ENCODE measurements at places on chromosomes 16 and 17. TPM values are rescaled to one million over a fixed set of nuclear protein-coding genes. Genes with fewer than 3 reads are reported as not detected.

DNA sequence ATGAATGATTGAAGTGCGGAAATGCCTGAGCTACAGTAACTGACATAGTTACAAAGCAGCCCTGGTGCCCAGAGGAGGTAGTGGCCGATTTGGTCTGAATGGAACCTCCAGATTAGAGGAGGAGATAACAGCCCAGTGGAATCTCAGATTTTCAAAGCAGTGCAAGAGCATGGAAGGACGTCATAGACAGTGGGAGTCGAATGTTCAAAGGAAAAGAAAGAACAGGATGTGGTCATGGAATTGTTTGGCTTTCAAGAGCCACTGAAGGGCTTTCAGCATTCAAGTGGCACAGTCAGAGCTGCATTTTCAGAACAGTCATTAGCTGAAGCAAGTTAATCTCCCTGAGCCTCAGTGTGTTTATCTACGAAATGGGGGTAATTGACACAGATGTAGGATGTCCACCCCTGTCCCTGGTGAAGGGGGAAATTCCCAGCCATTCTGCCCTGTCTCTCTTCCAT lies 104.6 kb upstream of the CACNG3 start:
- no peaks in the 10 kb centered on the region for H3K27me3 ChIP-seq
- peak; percentile 1 for DNase-seq
- peak overlapping the region; percentile 77 for H3K27ac ChIP-seq
- peaks cover 36% of the 10 kb centered on the region for H3K4me1 ChIP-seq

- H3K27ac ChIP-seq = no peak overlapping the region
- no peak for DNase-seq
- H3K36me3 ChIP-seq = peaks cover 4% of the 10 kb centered on the region
- peaks cover 18% of the 10 kb centered on the region for H3K4me1 ChIP-seq
These were observed 42.5 kb upstream of the CBFA2T3 start for GRCh38 chr16:89019511-89019910.

- H3K27me3 ChIP-seq = peaks cover 19% of the 10 kb centered on the region
- no peak for DNase-seq
- H3K27ac ChIP-seq = no peak overlapping the region
- peaks cover 31% of the 10 kb centered on the region for H3K4me1 ChIP-seq
These were observed 67.6 kb downstream of the KPNA2 start for GRCh38 chr17:68103148-68103547.

GRCh38 chr16:57534881-57535658 lies 1.3 kb downstream of the CCDC102A start:
- H3K36me3 ChIP-seq = peaks cover under 1% of the 10 kb centered on the region
- peak overlapping the region; percentile 93 for H3K27ac ChIP-seq
- no peaks in the 10 kb centered on the region for H3K27me3 ChIP-seq
- H3K4me3 ChIP-seq = peak overlapping the region; percentile 78

GRCh38 chr16:84156342-84156784 lies 11.3 kb downstream of the DNAAF1 start:
- H3K4me3 ChIP-seq = no peak overlapping the region
- no peaks in the 10 kb centered on the region for H3K36me3 ChIP-seq
- DNase-seq = no peak
- peaks cover 33% of the 10 kb centered on the region for H3K27me3 ChIP-seq
- H3K4me1 ChIP-seq = no peaks in the 10 kb centered on the region

DNA sequence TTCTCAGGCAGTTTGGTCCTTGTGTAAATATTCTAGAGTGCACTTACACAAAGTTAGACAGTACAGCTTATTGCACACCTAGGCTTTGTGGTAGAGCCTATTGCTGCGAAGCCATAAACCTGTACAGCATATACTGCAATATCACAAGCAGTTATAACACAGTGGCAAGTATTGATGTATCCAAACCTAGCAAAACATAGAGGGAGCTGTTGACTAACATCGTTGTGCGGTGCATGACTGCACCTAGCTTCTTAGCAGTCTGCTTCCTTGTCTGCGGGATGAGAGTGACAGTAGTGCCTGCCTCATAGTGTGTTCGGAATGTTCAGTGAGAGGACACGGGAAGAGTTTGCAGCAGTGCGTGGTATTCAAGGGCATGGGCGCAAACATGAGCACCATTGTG lies 78.9 kb downstream of the MPRIP start:
- no peaks in the 10 kb centered on the region for H3K27me3 ChIP-seq
- no peak for DNase-seq
- H3K36me3 ChIP-seq = peaks cover 2% of the 10 kb centered on the region
- no peak overlapping the region for H3K4me3 ChIP-seq

GRCh38 chr17:32701871-32702270 lies 175.1 kb downstream of the MYO1D start:
- no peak overlapping the region for H3K4me3 ChIP-seq
- no peaks in the 10 kb centered on the region for H3K36me3 ChIP-seq
- H3K4me1 ChIP-seq = no peaks in the 10 kb centered on the region
- H3K27ac ChIP-seq = no peak overlapping the region
- DNase-seq = no peak

GRCh38 chr16:15950161-15950854 lies 892 bp downstream of the ABCC1 start:
- H3K36me3 ChIP-seq = peaks cover 26% of the 10 kb centered on the region
- peak overlapping the region; percentile 100 for H3K27ac ChIP-seq
- peaks cover 2% of the 10 kb centered on the region for H3K27me3 ChIP-seq
- DNase-seq = peak; percentile 36

- H3K4me1 ChIP-seq = peaks cover 10% of the 10 kb centered on the region
- H3K36me3 ChIP-seq = no peaks in the 10 kb centered on the region
- H3K27ac ChIP-seq = no peak overlapping the region
- no peak for DNase-seq
- peaks cover 10% of the 10 kb centered on the region for H3K27me3 ChIP-seq
These were observed 54.1 kb downstream of the IGF2BP1 start for GRCh38 chr17:49051269-49051668.

DNA sequence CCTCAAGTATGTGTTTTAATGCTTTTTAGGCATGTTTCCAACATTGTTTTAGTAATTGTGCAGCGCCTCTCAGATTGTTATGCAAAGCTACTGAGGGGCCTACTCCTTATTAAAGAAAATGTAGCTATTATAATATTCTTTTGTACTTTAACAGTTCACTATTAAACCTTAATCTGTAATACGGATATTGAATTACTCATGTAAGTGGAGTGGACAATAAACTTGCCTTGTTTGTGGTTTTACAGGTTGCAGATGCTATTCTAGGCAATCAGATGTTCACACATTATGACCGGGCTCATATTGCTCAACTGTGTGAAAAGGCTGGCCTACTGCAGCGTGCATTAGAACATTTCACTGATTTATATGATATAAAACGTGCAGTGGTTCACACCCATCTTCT lies 41.0 kb downstream of the PTRH2 start:
- H3K4me3 ChIP-seq = no peak overlapping the region
- no peak overlapping the region for H3K27ac ChIP-seq
- H3K36me3 ChIP-seq = peaks cover 37% of the 10 kb centered on the region
- peaks cover 21% of the 10 kb centered on the region for H3K4me1 ChIP-seq

DNA sequence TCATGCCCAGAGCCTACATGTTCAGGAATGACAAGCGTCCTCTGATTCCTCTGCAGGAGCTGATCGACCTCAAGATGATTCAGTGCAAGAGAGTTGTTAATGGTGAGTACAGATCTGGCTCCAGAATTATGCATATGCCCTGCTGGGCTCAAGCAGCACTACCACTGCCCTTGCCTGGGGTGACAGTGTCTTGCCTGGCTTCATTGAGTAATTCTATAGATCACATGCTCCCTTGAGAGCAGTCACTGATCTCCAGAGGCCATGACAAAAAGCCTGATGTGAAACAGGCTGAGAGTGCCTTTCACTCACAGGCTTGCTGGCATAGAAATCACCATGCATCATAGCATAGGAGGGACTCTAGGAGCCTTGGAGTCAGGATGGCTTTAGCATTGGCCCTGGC lies 26.4 kb downstream of the DUS2 start:
- no peak overlapping the region for H3K4me3 ChIP-seq
- no peak for DNase-seq
- H3K27me3 ChIP-seq = no peaks in the 10 kb centered on the region
- peaks cover 43% of the 10 kb centered on the region for H3K36me3 ChIP-seq
- H3K27ac ChIP-seq = no peak overlapping the region

DNA sequence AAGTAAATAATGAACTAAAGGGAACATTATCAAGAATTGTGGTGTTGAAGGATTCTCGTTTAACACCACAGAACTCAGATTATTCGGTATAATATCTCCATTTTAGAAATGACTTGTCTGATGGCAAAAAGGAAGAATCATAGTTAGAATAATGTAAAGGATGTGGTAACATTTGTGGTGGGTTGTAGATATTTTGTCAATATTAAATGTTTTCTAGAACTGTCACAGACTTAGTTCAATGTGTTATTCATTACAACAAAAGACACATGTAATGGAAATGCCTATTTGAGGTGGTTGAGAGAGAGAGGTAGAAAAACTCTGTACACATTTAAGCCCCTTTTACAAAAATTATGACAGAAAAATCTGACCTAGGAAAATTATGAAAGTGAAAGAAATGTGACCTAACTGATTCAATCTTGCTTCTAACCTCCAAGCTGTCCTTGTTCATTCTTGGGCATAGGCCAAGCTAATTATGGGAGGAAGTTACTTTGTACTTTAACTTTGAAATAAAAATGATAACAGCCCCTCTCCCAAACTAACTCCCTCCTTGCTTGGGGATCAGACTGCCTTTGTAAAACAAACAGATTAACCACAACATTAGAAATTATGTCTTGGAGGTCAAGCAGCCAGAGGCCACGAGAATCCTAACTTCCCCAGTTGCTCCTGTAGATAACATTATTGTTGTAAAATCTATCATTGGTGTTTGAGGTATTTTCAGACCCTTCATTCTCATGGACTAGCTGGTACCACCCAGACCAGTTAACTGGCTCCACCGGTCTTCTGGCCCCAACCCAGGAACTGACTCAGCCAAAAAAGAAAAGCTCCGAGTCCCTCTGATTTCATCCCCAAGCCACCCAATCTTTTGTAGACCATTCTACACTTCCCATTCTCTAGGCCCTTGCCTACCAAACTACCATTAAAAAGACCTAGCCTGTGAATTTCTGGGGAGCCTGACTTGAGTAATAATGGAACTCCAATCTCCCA lies 1287.8 kb upstream of the CDH8 start:
- H3K36me3 ChIP-seq = no peaks in the 10 kb centered on the region
- H3K4me1 ChIP-seq = no peaks in the 10 kb centered on the region
- no peaks in the 10 kb centered on the region for H3K27me3 ChIP-seq
- H3K27ac ChIP-seq = no peak overlapping the region
- no peak for DNase-seq

DNA sequence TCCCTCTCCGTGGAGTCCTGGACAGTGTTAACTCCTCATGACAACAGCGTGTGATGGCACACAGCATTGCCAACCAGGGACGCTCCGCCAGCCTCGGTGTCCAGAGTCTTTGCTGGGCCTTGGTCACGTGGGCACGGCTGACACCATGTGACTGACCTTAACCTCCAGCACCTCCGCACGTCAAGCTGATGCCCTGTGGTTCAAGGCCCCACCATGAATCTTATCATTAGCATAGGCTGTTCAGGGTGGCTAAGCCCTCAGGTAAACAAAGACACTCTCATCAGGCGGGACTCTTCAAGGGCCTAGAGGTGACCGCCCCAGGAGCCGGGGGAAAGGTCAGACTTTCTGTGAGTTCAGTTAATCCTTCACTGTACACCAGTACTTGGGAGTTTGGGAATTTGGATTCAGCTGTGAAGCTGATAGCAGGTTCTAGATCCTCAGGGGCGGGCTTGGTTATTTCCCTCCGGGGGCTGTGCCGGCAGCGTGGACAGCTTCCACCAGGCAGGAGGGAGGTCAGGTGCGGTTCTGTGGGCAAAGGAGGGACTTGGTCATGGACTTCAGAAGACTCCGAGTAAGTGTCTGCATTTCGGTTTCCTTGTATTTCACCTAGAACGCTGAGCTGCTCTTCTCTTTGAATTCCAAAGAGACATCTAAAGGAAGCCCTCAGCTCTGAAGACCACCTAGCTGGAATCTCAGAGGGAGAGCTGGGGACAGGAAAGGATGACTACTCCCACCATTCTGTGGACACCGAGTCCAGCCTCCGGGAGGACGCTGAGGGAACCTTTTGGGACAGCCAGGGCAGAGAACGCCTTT lies 195.5 kb upstream of the CIBAR2 start:
- no peak overlapping the region for H3K4me3 ChIP-seq
- DNase-seq = no peak
- no peaks in the 10 kb centered on the region for H3K36me3 ChIP-seq

Gene GJC1
- 5.7 TPM for total RNA-seq

Gene CCDC200
- total RNA-seq = 0.47 TPM

Gene CHST4
- total RNA-seq = not detected

Gene DNAH2
- total RNA-seq = not detected

Gene CD68
- total RNA-seq = 2.4 TPM

Gene HES7
- 1.8 TPM for total RNA-seq

Gene KRT39
- total RNA-seq = not detected

Gene MT1X
- total RNA-seq = 60.7 TPM

All from activated T-helper 1 cell treated with anti-CD3 and anti-CD28 coated beads, Interleukin-12 subunit alpha, Interleukin-12 subunit beta, Interleukin-2, Interleukin-4 antibody, amounts not matched to agents 30 ng/mL and 10 ng/mL and 1 ng/mL, durations not matched to agents 14 hours and 24 hours and 36 hours (primary cell).